ENCODE measurements at places on chromosomes 5 and 9.

DNA sequence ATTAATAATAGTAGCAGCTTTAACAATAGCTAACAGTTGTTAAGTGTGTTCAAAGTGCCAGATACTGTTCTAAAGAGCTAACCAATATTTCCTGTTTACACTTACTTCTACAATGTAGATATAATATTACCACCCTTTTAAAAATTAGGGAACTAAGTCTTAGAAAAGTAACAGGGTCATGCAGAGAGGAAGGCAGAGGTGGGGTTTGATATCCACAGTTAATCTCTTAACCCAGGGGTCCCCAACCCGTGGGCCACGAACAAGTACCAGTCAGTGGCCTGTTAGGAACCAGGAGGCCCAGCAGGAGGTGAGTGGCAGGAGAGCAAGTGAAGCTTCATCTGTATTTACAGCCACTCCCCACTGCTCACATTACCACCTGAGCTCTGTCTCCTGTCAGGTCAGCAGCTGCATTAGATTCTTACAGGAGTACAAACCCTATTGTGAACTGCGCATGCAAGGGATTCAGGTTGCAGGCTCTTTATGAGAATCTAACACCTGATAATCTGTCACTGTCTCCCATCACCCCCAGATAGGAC is 89.1 kb downstream of the ACTL7B start:
- no peak for DNase-seq

DNA sequence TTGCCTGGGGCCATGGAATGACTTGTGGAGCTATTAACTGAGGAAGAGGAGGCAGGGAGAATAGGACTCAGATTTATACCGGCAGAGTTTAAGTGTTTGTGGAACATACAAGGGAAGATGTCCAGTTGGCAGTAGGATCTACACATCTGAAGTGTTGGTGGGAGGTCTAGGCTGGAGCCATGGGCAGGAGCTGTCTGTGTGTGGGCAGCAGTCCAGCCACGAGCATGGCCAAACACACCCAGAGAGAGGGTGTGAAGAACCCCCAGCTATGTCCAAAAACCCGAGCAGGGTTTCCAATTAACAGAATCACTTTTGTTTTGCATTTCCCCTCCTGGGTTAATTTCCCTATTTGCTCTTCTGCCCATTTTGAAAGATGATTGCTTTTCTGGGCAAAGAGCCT is 393.7 kb downstream of the CDK5RAP2 start:
- no peak for DNase-seq

GRCh38 chr9:4640027-4640426 is 22.1 kb upstream of the PLPP6 start:
- no peak for DNase-seq

DNA sequence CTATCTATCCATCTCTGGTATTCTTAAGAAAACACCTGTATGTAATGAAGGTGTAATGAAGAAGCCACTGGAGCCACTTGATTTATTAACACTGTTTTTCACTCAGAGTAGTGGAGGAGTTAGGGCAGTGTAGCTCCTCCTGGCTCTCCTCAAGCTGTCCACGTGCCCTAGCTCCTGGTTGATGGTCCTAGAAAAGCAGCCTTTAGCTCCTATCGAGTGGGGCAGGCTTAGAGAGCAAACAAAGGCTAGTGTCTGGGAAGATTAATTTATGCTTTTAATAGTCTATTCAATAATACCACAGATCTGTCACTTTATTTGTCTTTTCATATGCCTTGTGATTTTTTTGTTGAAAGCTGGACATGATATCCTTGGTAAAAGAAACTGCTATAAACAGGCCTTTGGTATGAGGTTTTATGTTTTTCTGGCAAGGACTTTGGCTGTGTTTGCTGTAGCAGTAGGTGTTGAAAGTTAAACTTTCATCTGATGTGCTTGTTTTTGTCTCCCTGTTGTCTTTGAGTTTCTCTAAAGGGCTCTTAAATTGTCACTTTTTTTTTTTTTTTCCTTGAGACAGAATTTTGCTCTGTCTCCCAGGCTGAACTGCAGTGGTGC is 141.1 kb downstream of the GCNT1 start:
- DNase-seq, result no peak

- DNase-seq, result no peak
These were observed 974 bp downstream of the CLINT1 start for GRCh38 chr5:157857816-157858526.

GRCh38 chr5:157556615-157557418 is 18.8 kb downstream of the ADAM19 start:
- DNase-seq, result no peak

DNA sequence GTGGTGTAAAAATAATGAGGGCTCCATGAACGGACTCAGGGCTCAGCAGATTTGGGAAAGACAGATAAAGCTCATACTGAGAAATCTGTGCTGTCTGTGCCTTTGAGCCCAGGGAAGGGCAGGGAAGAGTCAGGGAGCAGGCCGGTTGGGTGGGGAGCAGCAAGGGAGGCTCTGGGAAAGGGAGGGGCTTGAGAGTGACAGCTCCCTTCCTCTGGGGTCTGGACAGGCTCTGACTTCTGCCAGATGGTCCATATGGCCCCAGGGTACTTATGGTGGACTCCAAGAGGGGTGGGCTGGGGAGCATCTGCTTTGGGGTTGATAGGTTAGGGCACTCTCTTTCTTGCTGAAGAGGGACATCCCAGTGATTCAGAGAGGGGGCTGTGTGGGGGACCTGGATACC is 2.1 kb downstream of the NPR2 start:
- no peak for DNase-seq

DNA sequence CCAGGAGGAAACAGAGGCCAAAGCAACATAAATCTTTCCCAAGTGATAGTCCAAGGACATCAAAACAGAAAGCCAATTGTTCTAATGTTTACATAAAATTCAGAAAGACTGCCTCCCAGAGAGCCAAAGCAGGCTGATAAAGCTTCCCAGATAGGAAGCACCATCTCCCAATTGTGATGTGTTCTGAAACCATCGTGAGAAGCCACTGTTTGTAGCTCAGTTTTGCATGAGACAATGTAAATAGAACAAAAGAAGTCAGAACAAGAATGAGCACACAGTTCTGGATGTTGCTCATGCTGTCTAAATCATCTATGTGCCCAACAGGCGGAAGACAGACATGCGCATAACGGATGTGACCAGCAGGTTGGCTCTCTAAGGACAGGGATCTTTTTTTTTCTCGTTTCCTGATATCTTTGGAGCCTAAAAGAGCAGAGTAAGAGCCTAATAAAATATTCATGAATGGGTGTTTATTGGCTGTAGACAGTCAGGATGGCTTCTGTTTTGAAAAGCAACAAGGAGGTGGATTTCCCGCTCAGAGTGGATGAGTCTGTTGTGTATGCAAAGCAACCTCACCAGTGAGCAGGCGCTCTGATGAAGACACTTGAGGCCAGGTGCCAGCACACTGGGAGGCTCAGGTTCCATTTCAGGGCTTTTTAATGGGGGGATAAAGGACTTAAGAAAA is 113.6 kb downstream of the GNA14 start:
- no peak for DNase-seq

DNA sequence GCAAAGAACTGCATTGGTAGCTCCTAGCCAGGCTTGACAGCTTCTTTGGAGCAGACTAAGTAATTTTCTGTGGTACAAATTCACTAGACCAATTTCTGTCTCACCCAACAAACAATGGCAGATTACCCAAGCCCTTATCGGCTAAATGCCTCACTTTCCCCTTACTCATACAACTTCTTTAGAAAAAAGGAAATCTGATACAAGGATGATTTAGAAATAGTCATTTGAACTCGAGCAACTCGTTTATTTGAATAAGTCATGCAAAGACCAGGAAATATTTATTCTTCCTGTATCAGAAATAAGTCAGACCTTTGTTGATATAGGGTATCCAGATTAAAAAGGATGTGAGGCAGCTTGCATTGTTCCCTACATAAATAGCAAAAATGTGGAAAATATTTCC is 170.4 kb upstream of the CDH6 start:
- no peak for DNase-seq

DNA sequence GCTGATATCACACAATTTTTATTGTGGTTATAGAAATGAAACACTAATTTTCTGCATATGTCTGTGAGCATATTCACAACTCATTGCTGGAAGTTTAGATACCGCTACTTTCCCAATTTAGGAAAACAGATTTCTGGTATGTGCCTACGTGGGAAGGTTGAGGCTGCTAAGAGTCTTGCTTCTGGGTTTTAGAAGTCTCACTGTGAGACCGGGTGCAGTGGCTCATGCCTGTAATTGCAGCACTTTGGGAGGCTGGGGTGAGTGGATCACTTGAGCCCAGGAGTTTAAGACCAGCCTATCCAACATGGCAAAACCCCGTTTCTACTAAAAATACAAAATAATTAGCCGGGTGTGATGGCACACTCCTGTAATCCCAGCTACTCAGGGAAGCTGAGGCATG is 39.6 kb downstream of the UBAP1 start:
- DNase-seq, result no peak

- DNase-seq, result no peak
These were observed 8.1 kb upstream of the PTPN3 start for GRCh38 chr9:109506097-109506712.

GRCh38 chr9:86672301-86672700 is 275.0 kb downstream of the GAS1 start:
- no peak for DNase-seq

DNA sequence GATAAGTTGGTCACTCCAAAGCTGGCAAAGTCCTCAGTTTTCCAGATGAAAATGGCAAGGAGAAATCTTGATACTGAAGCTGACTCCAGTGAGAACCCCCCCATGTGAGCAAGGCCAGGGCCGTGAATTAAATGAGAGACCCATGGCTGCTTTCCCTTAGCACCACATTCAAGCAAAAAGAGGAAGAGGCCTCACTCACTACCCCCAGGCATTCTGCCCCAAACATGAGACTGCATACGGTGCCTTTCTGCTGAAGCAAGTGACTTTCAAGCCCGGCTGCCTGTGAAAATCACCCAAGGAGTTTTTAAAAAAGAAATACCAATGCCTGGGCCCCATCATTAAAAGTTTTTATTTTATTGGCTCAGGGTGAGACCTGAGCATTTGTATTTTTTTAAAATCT is 66.9 kb downstream of the TMEM252 start:
- no peak for DNase-seq

- no peak for DNase-seq
These were observed 12.5 kb downstream of the GDF9 start for GRCh38 chr5:132853790-132854189.

- no peak for DNase-seq
These were observed 380.6 kb downstream of the TLE4 start for GRCh38 chr9:79952401-79952800.

- DNase-seq, result no peak
These were observed 148.5 kb downstream of the SGCD start for GRCh38 chr5:156475182-156476157.

- no peak for DNase-seq
These were observed 39.0 kb downstream of the KCNIP1 start for GRCh38 chr5:170542691-170543293.

GRCh38 chr9:94672811-94673487 is 33.6 kb upstream of the FBP1 start:
- DNase-seq, result no peak

DNA sequence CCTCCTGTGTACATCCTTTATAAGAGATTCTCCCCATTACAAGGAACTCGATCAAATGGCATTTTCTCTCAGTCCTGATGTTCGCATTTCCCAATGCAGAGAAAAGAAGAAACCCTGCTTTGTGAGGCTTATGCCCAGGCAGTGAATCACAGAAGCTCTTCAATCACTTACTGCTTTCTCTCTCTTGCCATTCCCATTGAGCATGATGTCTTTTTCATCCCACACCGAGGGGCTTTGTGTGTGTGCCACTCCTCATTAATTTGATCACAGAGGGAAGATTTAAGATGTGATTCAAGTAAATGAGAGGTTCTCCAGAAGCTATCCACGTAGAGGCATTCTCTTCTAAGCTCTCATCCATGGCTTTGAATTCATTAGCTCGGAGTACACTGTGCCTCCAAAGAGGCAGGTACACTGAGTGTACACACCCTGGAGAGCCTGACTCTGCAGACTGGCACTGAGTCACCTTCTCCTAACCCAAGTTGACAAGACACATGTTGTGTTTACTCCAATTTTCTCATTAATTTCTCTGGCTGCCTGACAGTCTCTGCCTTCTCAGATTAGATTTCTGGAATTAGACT is 45.4 kb downstream of the MFAP3 start:
- no peak for DNase-seq

GRCh38 chr5:161548487-161549094 is 2.1 kb upstream of the GABRB2 start:
- DNase-seq, result no peak

DNA sequence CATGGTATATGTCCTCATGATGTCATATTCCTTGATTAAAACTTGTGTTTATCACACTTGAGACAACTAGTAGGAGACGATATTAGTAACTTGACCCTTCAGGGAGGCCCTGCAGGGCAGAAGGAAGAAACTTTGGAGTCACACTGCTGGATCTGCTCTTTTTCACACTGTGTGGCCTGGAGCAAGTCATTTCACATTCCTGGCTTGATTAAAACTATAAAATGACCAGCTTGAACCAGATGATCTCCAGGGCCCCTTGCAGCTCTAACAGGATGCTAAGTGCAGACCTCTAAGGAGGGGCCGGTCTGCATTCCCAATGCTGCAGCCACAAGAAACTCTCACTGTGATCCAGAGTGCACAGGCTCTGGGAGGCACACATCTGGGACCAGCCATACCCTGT is 146.4 kb upstream of the ZNF366 start:
- DNase-seq, result no peak

DNA sequence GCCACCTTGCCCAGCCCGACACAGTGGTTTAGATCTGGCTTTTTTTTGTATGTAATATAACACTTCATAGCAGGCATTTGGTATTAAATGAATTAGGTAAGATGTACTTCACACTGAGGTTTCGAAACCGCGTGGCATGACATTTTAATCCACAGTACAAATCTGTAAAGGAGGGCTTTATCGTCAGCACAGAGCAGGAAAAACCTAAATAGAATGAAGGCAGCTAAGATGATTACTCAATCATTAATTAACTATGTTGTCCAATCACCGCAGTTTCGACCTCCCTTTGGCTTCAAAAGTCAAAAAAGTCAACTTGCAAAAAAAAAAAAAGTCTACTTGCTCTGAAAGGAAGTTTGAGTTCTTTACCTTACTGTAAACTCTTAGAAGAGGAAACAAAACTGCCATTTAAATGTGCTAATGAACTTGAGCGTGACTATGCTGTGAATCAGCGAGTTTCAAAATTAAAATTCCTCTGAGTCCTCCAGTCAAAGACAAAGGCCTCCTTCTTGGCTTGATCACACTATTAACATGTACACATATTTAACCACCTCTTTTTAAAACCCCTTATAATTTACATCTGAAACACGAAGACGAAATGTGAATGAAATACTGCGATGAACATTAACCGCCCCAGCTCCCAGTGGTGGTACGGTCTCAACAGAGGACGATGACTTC is 698 bp upstream of the SEC24A start:
- DNase-seq, result no peak

DNA sequence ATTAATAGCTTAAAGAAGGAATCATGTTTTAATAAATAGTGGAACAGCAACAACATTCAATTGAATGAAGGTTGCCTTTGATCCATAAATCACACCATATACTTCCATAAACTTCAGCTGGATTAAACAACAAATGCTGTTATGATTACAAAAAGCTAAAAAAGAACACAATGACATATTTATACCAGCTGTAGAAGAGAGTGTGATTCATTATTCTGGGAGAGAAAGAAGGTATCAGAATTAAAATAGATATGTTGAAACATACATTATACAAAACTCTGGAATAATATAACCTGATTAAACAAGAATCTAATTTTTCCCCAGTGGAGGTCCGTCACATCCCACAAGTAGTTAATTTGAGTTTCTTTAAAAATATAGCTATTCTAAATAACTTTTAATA is 7.5 kb upstream of the RECK start:
- no peak for DNase-seq

GRCh38 chr9:104906441-104907277 is 21.3 kb downstream of the ABCA1 start:
- DNase-seq, result no peak

Data from NCI-H1048 (cell line).